CD4-positive, alpha-beta T cell treated with Interferon alpha-2 for 1 hour (primary cell): ENCODE measurements at places on chromosomes 12 and 14.

DNA sequence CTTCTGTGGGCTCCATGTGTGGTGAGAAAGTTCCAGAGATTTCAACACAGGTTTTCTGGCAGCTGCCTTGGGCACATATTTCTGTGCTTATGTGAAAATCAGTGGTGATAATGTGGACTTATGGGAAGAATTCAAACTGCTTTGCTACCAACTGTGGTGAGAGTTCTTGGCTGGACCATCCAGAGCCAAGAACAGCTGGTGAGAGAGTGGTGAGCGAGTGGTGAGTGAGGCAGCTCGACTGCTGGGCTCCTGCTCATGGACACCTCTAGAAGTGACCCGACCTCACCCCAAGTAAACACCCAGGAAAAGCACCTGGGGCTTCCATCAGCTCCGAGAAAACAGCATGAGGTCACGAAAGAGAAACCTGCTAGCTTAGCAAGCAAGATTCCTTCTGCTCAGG is 106.4 kb downstream of the PIWIL1 start:
- DNase-seq, result no peak

GRCh38 chr12:115051378-115051777 is 367.4 kb upstream of the TBX3 start:
- no peak for DNase-seq

DNA sequence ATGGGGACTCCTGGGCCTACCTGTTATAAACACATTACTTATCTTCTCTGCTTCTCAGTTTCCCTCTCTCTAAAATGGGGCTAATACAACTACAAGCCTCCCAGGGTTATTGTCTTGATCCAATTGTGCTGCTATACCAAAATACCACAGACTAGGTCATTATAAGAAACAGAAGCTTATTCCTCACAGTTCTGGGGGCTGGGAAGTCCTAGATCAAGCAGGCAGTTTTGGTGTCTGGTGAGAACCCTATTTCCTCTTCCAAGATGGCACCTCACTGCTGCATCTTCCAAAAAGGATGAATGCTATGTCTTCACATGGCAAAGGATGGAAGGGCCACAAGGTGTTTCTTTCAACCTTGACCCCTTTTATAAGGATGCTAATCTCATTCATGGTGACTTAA is 732.9 kb upstream of the TBX3 start:
- DNase-seq, result no peak

- DNase-seq, result no peak
These were observed 17.0 kb downstream of the NCOR2 start for GRCh38 chr12:124550123-124551089.

DNA sequence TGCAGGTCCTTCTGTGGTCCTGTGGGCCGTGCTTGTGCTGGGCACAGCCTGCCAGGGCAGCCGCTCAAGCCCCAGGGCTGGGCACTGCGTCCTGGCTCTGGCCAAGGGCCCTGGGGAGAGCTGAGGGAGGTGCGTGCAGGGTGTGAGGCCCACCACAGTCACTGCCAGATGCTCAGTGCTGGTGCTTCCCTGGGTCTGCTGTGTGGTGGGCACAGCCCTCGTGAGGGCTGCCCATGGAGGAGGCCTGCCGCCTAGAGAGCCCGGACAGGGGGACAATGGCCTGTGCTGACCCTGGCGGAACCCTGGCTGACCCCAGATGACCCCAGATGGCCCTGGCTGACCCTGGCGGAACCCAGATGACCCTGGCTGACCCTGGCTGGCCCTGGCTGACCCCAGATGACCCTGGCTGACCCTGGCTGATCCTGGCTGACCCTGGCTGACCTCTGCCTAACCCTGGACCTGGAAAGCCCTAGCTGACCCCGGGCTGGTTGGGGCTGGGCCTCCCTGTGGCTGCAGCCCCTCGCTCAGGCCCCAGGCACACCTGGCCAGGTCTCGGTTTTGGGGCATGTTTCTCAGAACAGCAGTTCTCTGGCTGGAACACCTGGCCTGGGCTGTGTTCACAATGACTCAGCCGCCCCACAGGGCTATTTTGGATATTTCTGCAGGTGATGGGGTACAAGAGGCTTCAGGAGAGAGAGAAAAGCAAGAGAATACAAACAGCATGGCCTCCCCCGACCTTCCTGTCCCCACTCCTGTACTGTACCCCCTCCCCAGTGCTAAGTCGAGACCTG is 55.4 kb downstream of the TMEM121 start:
- no peak for DNase-seq

- DNase-seq, result no peak
These were observed 15.6 kb downstream of the OTUB2 start for GRCh38 chr14:94041551-94042346.

DNA sequence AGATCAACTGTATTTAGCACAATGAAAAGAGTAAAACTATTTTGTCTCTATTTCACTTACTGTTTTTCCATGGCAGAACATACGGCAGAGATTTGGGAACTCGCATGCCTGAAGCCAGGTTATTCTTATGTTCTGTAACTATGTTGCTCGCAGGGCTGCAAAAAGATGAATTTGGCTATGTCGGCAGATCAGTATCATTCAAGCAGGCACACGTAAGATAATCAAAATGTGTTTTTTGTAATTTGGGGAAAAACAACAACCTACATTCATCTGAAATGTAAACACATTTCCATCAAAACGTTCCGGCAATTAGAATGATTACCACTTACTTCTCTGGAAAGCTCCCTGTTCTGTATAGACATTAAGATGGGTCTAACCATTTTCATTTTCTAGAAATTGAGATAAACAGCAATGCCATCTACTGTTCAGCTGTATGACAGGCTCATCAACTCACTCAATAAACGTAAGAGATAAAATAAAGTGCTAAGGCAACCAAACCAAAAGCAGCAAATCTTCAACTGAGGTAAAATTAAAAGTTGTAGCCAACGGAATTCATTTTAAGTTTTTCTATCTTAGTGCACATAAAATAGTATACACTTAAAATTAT is 13.0 kb downstream of the GTSF1 start:
- no peak for DNase-seq

DNA sequence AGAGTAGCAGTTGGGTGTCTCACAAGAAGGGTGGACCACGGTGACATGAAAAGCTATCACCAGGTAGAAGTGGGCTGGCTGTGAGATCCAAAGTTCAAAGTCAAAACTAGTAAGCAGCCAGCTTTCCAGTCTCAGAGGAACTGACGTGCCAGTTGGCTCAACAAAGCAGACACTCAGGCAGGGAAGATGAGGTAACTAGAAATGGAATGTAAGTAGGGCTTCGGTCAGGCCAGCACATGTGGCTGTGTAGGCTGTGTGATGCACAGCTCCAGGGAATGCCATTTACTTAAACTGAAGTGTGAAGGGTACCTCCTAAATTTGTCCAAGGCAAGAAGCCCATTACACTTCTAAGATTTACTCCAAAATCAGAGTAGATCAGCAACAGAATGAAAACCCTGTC is 43.6 kb downstream of the PTPRR start:
- no peak for DNase-seq

DNA sequence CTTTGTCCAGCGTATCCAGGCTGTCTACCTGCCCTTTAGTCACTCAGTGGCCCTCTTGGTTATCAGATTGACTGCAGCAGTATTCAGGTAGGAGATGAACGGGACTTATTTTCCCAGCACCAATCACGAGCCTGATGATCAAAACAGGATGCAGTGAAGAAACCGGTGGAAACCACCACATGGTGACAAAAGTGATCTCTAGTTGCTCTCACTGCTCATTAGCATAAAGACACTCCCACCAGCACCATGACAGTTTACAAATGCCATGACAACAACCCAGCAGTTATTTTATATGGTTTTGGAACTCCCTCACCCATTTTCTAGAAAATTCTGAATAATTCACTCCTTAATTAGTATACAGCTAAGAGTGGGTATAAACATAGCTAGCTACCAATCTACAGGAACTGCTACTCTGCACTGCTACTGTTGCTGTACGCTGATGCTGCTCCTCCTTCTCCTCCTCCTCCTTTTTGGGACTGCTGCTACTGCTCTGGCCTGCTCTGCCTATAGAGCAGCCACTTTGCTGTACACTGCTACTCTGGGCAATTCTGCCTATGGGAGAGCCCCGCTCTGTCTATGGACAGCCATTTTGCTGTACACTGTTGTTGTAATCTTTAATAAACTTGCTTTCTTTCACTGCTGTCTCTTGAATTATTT is 142.5 kb upstream of the SSTR1 start:
- peak; percentile 93 for DNase-seq

DNA sequence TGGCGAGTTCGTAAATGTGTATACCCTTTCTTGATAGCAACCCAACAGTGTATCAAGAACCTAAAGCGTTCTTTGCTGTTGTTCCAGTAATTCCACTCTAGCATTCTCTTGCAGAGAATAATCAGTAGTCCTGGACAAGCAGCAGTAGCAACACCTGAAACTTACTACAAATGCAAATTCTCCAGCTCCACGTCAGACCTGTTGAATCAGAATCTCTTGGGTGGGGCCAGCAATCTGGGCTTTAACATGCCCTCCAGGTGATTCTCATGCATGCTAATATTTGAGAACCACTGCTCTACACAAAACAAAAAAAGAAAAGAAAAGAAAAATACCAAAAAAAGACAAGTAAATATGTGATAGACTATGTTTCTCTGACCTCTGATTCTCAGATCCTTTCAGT is 10.1 kb downstream of the PTGDR start:
- DNase-seq, result no peak

DNA sequence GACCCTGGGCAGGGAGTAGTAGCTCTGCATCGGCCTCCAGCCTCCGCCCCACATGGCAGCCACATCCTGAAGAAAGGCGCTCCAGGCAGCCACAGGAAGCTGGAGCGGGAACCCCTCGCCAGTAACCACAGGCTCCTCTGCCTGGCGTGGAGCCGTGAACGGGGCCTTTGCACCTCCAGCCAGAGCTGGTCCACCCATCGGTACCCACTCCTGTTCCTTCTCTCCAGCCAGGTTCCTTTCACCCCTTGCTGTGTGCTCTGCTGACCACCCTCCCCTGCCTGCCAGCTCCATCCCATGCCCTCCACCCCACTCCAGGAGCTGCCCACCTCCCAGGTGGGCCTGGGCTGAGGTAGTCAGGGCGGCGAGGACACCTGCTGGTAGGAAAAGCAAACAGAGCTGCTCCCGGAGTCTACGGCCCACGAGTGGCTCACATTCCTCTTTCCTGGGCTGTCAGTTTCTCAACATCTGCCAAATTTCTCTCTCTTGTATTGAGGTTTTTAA is 2.7 kb downstream of the TGFB3 start:
- peak; percentile 10 for DNase-seq

GRCh38 chr12:110940933-110941332 is 20.6 kb upstream of the MYL2 start:
- DNase-seq, result no peak

DNA sequence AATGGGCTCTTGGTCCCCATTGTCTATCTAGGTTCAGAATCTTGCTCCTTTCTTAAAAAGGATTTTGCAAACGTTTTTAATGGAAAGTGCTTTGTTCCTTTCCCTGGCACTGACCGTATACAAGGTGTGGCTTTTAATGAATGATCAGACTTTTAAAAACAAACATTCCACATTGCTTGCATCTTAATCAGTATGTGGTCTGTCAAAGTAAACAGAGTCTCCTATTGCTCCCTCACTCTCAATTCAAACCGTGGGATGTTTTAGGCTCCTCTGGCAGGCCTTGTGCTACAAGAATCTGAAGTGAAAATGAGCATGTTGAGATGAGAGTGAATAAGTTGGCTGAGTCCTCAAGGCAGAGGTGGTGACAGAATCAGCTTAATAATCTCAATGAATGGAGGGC is 107.0 kb downstream of the VRK1 start:
- DNase-seq, result no peak

- no peak for DNase-seq
These were observed 24.9 kb upstream of the SPPL3 start for GRCh38 chr12:120928864-120929652.

GRCh38 chr14:96393071-96393691 is 1.3 kb downstream of the AK7 start:
- no peak for DNase-seq

DNA sequence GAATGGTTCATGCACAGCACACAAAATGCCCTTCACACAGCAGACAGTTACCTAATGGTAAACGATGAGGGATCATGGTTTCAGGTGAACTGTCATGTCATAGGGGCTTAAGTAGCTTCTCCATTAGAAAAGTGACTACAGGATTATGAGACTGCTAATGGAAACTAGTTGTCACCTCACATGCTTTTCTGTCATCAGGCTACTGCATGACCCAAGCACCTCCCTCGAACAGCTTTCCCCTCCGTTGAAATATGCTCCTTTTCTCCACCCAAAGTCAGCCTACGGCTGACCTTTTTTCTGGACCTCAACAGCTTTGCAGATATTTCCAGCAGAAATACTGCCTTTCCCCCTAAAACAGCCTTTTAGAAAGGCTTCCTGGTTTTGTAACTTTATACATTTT is 467.3 kb downstream of the EGLN3 start:
- no peak for DNase-seq

GRCh38 chr12:80411787-80412186 is 32.2 kb upstream of the PTPRQ start:
- no peak for DNase-seq

DNA sequence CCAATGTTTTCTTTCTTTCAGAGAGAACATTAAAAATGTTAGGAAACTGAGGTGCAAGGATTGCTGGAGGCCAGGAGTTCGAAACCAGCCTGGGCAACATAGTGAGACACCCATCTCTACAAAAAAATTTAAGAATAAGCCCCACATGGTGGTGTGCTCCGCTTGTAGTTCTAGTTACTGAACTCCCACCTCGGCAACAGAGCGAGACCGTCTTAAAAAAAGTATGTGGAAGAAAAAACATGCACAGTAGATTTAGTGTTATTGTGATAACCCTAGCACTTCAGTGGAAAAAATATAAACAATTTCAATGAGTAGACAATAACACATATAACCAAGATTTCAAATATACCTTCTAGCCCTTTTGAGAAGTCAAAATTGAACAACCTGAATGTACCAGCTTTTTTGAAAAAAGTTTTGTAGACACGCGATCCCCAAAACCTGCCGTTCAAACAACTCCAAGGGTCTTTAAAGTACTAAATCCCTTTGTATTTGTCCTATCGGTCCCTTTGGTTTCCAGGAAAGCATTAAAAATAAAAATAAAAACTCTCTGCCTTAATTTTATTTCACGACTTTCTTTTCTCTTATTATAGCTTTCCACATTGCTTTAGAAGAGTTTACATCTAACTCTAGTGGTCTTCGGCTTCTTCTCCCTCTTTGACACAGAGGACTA is 1.0 kb upstream of the ANO6 start:
- no peak for DNase-seq

DNA sequence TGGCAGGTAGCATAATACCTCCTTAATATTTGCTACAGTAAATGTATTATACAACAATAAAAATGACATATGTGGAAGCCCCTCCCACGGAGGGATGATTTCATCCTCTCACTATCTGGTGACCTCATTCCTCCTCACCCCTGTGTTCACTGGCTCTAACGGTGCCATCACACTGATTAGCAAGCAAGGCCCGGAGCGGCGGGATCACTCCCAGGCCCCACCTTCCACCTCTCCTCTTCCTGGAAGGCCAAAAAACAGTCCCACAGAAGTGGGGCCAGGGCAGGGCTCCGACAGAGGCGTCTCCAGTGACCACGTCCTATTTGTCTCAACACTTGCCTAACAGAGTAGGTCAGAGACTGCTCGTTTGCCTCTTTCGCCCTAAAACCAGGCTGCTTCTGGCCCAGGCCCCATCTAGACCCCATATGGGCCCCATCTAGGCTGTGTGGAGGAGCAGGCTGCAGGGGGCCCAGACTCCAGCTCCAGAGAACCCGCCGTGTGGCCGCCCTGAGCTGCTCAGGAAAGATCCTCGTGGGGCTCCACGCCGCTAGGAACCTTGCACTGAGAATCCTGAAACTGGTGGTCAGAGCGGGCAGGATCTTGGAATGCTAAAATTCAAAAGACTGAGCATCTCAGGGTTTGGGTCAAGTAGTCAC is 3.7 kb downstream of the SELPLG start:
- peak; percentile 84 for DNase-seq

GRCh38 chr12:124525455-124525854 is 42.0 kb downstream of the NCOR2 start:
- no peak for DNase-seq
